Myocyte (in vitro differentiated cells): ENCODE measurements at places on chromosomes 6 and 20. TPM values are rescaled to one million over a fixed set of nuclear protein-coding genes. Genes with fewer than 3 reads are reported as not detected.

Gene HSPA12B
- not detected in 2 replicates for total RNA-seq

Gene GNMT
- not detected in 2 replicates for total RNA-seq

Gene AIF1
- not detected in 2 replicates for total RNA-seq

Gene PLAGL2
- 3.2 and 3.5 TPM in 2 replicates for total RNA-seq

Gene PRDM13
- not detected in 2 replicates for total RNA-seq

Gene MICB
- total RNA-seq = 2.1 and 2.9 TPM in 2 replicates

Gene DEF6
- total RNA-seq = 0.31 TPM in 1 of 2 replicates, not detected in the other

Gene DEFB114
- total RNA-seq = not detected in 2 replicates

Gene POFUT1
- 36.7 and 44.7 TPM in 2 replicates for total RNA-seq

Gene TUBB2B
- 112 and 114 TPM in 2 replicates for total RNA-seq

Gene PLEKHG1
- total RNA-seq = under 0.01 TPM in 1 of 2 replicates, not detected in the other

Gene OOEP
- total RNA-seq = not detected in 2 replicates

Gene DNAH8
- total RNA-seq = 0.05 TPM in 2 replicates

Gene SLC17A1
- total RNA-seq = not detected in 2 replicates

Gene RAET1L
- not detected in 2 replicates for total RNA-seq

Gene PRSS35
- total RNA-seq = 0.43 and 1.3 TPM in 2 replicates

Gene ACSS1
- total RNA-seq = 0.88 and 1.3 TPM in 2 replicates

Gene PCIF1
- total RNA-seq = 15.7 and 16.0 TPM in 2 replicates

Gene MUC21
- total RNA-seq = not detected in 2 replicates

Gene CD109
- total RNA-seq = 32.3 and 49.0 TPM in 2 replicates

Gene NTSR1
- not detected in 2 replicates for total RNA-seq

Gene RPN2
- 217 and 252 TPM in 2 replicates for total RNA-seq

Gene GINS1
- total RNA-seq = 2.2 and 3.0 TPM in 2 replicates

Gene TREML2
- total RNA-seq = not detected in 2 replicates

Gene RAD21L1
- 0.08 and 0.57 TPM in 2 replicates for total RNA-seq

Gene CTAGE9
- not detected in 2 replicates for total RNA-seq

Gene EYS
- not detected in 2 replicates for total RNA-seq

Gene POM121L2
- not detected in 2 replicates for total RNA-seq

Gene ANGPT4
- not detected in 2 replicates for total RNA-seq

Gene GJA10
- not detected in 2 replicates for total RNA-seq

Gene LPIN3
- total RNA-seq = 7.7 and 12.2 TPM in 2 replicates

Gene CST4
- not detected in 2 replicates for total RNA-seq

Gene ZBTB12
- 2.7 and 3.3 TPM in 2 replicates for total RNA-seq

Gene TNXB
- total RNA-seq = 0.16 and 0.36 TPM in 2 replicates

Gene SOX12
- total RNA-seq = 10.2 and 11.7 TPM in 2 replicates

Gene PIGT
- total RNA-seq = 123 and 136 TPM in 2 replicates

Gene BMP6
- total RNA-seq = 0.10 and 0.19 TPM in 2 replicates

Gene TREM1
- not detected in 2 replicates for total RNA-seq

Gene CRISP2
- not detected in 2 replicates for total RNA-seq

Gene SNAP25
- total RNA-seq = 0.16 and 0.64 TPM in 2 replicates

Gene BCL2L1
- total RNA-seq = 172 and 239 TPM in 2 replicates

Gene SAMD3
- not detected in 2 replicates for total RNA-seq

Gene KCNG1
- 0.42 and 0.48 TPM in 2 replicates for total RNA-seq

Gene TMC2
- not detected in 2 replicates for total RNA-seq

Gene RUNX2
- 7.2 and 8.2 TPM in 2 replicates for total RNA-seq

Gene ELOVL4
- 1.9 and 2.2 TPM in 2 replicates for total RNA-seq

Gene C6orf15
- 1.2 and 2.4 TPM in 2 replicates for total RNA-seq
